Spinal cord (tissue), 10 donors: ENCODE measurements at places on chromosomes 1 and 21. TPM values are rescaled to one million over a fixed set of nuclear protein-coding genes. Genes with fewer than 3 reads are reported as not detected.
A peak's percentile ranks its signal among the peaks of the same experiment; 100 is the strongest.

GRCh38 chr1:199784138-199784895, 243.2 kb upstream of the NR5A2 start:
- no peaks in the 10 kb centered on the region for H3K4me1 ChIP-seq
- DNase-seq: no peak
- no peak overlapping the region for H3K4me3 ChIP-seq
- no peaks in the 10 kb centered on the region for H3K36me3 ChIP-seq
- H3K27me3 ChIP-seq: no peaks in the 10 kb centered on the region

Gene PCNX2
- total RNA-seq: 28.3 TPM

- DNase-seq: no peak
- peaks cover 30% of the 10 kb centered on the region for H3K4me1 ChIP-seq
- H3K27ac ChIP-seq: no peak within 1 kb of the TSS
- H3K27me3 ChIP-seq: no peaks in the 10 kb centered on the region
- no peaks in the 10 kb centered on the region for H3K36me3 ChIP-seq
Measured at GRCh38 chr1:21289700-21290545, at the start of gene ECE1. Gene ECE1, minus strand, starts transcription at chr1:21290463. Its CDS starts 49 bp downstream, at chr1:21290414.

DNA sequence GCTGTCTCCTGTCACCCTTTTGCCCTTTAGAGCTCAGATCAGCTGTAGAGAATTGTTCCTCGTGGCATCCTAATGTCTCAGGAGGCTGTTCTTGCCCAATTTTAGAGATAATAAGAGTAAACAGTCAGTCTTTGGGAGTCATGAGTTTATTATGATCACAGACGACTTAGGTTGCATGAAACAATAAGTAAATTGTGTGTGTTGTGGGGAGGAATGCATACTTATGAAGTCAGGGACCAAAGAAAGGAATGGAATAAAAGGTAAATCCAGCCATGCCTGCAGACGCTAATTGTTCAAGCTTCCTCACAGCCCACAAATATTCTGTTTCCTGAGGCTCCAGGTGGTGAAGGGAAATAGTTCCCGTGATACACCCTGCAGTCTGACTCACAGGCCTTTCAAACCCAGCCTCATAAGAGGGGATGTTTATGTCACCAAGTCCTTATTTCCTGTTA, 897 bp downstream of the EPHX4 start:
- peaks cover 2% of the 10 kb centered on the region for H3K36me3 ChIP-seq
- no peaks in the 10 kb centered on the region for H3K27me3 ChIP-seq
- peak overlapping the region; percentile 47 for H3K27ac ChIP-seq

Gene C1QTNF12
- total RNA-seq: 2.7 TPM

Gene S1PR1
- 41.8 TPM for total RNA-seq

DNA sequence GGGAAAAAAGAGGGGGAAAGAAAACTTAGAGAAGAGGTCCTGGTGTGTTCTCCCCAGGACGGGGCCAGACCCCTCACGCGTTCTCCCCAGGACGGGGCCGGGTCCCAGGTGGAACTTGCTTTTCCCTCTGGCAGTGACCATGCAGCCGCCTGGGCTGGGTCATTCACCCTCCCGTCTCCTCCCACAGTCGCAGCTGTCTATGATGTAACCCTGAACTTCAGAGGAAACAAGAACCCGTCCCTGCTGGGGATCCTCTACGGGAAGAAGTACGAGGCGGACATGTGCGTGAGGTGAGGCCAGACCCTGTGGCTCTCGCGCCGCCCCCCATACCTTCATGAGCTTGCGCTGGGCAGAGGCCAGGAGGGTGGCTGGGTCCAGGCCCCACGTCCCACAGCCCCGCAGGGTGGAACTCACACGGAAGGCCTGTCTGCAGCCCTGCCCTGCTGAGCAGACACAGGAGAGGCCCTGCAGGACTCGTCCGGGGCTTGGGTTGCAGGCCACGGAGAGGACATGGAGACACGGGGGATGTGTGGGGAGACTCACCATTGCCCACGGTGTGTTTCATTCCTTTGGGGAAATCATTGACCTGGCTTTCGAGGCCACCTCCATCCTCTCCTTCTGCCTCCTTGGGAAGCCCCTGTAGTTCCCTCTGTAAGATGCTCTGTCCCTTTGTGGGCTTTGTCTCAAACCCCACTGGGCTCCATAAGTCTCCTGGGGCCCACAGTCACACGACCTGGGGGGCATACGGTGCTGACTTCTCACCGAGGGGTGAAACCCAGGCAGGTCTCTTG, 40.7 kb upstream of the TRAPPC10 start:
- H3K4me3 ChIP-seq: no peak overlapping the region
- peaks cover 14% of the 10 kb centered on the region for H3K4me1 ChIP-seq
- DNase-seq: no peak
- no peak overlapping the region for H3K27ac ChIP-seq
- H3K36me3 ChIP-seq: peaks cover 83% of the 10 kb centered on the region
- no peaks in the 10 kb centered on the region for H3K27me3 ChIP-seq

DNA sequence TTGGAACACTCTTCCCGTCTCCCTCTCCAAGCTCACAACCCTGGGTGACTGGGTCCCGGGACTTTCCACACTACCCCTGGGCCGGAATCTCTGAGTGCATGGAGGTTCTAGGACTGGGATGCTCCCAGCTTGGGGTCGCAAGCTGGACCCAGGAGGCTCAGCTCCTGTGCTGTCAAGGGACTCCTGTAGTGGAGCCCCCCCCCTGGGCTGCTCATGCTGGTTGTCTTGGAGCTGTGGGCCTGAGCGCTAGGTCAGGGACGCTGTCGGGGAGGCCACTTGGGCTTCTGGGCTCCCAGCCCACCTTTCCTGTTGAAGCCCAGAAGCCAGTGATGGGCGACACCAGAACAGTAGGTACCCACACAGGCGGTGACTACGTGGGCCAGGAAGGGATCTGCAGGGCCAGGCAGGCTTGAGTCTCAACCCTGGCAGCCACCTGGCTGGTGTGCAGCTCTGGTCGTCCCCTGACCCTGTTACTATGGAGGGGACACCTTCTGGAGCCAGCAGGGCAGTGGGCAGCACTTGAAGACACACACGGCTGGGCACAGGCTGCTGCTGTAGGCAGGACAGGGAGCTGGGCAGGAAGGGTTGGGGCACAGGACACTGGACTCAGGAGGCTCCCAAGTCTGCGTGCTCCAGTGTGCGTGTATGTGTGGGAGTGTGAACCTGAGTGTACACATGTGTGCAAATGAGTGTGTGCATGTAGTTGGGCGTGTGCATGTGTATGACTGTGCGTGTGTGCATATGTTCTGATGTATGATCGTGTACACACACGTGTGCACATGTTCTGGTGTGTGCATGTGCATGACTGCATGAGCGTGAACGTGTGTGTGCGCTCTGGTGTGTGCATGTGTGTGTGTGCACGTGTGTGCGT, 3.0 kb downstream of the MMEL1 start:
- H3K36me3 ChIP-seq: no peaks in the 10 kb centered on the region
- no peak overlapping the region for H3K27ac ChIP-seq
- DNase-seq: no peak
- H3K4me1 ChIP-seq: peaks cover 29% of the 10 kb centered on the region
- no peak overlapping the region for H3K4me3 ChIP-seq

DNA sequence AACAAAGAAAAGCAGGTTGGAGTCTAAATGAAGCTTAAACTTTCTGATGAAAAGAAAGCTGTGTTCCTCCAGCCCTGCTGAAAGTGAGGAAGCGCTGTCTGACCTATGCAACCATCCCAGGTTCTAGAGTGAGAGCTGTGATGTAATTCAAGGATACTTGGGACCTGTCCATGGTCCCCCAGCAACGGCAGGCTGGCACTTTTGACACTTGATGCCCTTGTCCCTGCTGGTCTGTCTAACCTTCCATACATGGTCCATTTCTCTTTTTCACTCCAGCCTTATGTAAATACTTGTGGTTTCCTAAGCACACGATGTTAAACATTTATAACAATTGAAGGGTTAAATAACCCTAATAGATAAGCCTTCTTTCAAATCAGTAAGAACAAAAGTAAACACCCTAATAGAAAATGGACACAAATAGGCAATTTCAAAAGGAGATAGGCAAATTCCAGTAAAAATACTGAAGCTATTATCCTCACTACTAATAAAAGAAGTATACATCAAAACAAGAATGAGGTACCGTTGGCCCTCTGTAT, 17.7 kb upstream of the KDM4A start:
- no peak overlapping the region for H3K27ac ChIP-seq
- no peaks in the 10 kb centered on the region for H3K27me3 ChIP-seq
- no peak overlapping the region for H3K4me3 ChIP-seq
- H3K4me1 ChIP-seq: no peaks in the 10 kb centered on the region
- no peak for DNase-seq

GRCh38 chr1:161076410-161076809, 6.7 kb upstream of the ARHGAP30 start:
- no peaks in the 10 kb centered on the region for H3K36me3 ChIP-seq
- no peak overlapping the region for H3K27ac ChIP-seq
- no peaks in the 10 kb centered on the region for H3K4me1 ChIP-seq

DNA sequence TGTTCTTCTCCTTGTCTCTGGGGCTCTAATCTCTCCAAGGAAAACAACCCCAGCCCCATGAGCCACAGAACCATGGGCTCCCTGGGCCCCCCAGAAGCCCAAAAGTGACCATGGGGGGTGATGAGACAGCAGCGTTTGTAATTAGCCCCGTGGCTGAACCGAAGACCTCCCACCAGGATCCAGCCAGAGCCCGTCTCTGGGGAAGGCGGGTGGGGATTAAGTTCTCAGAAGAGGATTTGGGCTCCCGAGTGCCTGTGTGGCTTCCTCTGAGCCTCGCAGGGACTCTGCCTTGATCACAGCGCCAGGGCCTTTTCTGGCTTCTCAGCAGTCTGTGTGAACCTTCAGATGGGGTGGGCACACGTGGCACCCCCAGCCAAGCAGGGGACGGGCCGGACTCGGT, 77.0 kb downstream of the ALPL start:
- H3K36me3 ChIP-seq: no peaks in the 10 kb centered on the region
- H3K27me3 ChIP-seq: no peaks in the 10 kb centered on the region
- peaks cover 35% of the 10 kb centered on the region for H3K4me1 ChIP-seq
- H3K27ac ChIP-seq: no peak overlapping the region
- no peak for DNase-seq
